Anterior cingulate cortex (tissue), 58 donors: ENCODE measurements at places on chromosomes 1 and 21.

- DNase-seq: no peak
These were observed 355.6 kb downstream of the PTBP2 start for GRCh38 chr1:97077221-97077620.

DNA sequence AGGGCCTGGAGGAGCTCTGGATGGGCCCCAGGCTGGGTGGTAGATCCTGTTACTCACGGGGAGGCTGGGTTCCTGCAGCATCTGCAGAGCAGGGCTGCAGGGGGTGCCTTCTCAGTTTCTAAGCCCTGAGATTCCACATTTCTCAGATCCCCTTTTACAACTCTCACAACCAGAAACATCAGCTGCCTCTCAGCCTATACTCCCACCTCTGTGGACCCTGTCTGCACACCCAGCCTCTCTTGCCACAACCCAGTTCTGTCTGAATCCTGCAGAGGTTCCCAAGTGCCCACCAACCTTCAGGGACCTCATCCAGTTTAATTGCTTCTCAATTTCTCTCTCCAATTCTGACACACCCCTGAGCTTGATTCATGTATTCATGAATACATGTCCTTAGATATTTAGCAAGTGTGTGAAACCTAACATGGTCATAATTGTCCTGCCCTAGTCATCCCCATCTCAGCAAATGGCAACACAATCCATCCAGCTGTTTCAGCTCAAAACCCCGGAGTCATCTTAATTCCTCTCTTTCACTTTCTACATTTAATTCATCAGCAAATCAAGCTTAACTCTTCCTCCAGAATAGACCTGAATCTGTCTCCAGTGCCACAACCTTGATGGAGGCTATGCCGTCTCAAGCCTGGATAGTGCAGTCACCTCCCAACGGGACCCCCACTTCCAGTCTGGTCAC lies 57.0 kb upstream of the NEK2 start:
- no peak for DNase-seq

DNA sequence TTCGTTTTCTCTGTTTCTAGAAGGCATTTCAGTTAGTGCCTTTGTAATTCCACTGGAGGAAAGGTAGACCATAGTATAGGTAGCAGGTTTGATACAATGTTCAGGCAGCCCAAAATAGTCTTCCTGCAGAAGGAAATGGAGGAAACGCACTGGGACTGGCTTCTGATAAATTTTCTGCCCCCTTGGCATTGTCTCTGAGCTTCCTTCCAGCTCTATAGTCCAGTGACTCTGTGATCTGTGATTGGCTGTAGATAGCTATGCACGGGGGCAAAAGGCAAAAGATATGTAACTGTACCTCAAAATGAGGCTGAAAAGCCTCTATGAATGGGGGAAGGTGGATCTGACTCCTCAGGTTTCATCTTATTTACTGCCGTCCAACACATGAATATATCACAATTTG lies 5.8 kb upstream of the MAGOH start:
- DNase-seq: no peak

- DNase-seq: no peak
These were observed 20.6 kb downstream of the XKR8 start for GRCh38 chr1:27980216-27980845.

DNA sequence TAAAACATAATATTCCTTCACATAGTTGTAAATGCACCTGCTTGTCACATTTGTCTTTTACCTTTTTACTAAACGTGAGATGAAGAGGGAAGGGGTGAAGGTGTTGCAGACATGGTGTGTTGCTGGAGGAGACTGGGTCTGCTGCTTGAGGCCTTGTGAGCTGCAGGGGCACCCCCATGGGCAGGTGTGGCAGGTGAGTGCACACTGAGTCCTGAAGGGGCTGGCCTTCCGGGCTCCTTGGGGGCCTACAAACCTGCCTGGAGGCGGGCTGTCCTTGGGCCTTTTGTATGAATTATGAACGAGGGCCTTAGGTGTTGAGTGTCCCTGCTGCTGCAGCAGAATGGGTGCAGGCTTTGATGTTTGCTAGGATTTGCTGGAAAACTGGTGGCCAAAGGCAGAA lies 3.8 kb downstream of the PCNT start:
- no peak for DNase-seq

GRCh38 chr1:116066868-116067565 lies 44.2 kb upstream of the MAB21L3 start:
- no peak for DNase-seq

GRCh38 chr1:61362351-61362750 lies 280.0 kb downstream of the NFIA start:
- no peak for DNase-seq

GRCh38 chr1:73034271-73034670 lies 751.9 kb upstream of the NEGR1 start:
- DNase-seq: no peak

DNA sequence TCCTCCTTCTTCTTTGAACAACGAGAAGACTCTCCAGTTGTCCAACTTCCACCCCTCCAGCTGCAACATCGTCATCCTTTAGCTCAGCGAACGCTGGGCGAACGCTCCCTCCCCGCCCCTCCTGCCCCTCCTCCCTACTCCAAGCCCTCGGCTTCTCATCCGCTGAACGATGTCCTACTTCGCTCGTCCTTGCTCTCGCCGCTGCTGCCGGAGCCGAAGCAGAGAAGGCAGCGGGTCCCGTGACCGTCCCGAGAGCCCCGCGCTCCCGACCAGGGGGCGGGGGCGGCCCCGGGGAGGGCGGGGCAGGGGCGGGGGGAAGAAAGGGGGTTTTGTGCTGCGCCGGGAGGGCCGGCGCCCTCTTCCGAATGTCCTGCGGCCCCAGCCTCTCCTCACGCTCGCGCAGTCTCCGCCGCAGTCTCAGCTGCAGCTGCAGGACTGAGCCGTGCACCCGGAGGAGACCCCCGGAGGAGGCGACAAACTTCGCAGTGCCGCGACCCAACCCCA lies at the start of gene BCAN:
BCAN (plus strand) TSS at position 357 of the 504 bp plus-strand sequence. CDS start 3,938 bp downstream, outside the sequence.
- DNase-seq: peak; percentile 78

GRCh38 chr1:81556968-81557367 lies 243.8 kb upstream of the ADGRL2 start:
- DNase-seq: no peak

GRCh38 chr1:99849413-99849743 lies 783 bp upstream of the AGL start:
- no peak for DNase-seq

GRCh38 chr1:177190308-177190970 lies 19.7 kb downstream of the BRINP2 start:
- peak; percentile 66 for DNase-seq

GRCh38 chr1:86445919-86446318 lies 21.9 kb downstream of the CLCA2 start:
- no peak for DNase-seq

GRCh38 chr1:169571450-169571849 lies 14.8 kb downstream of the F5 start:
- DNase-seq: no peak

- DNase-seq: no peak
These were observed 7.1 kb downstream of the NRDC start for GRCh38 chr1:51871351-51871975.

DNA sequence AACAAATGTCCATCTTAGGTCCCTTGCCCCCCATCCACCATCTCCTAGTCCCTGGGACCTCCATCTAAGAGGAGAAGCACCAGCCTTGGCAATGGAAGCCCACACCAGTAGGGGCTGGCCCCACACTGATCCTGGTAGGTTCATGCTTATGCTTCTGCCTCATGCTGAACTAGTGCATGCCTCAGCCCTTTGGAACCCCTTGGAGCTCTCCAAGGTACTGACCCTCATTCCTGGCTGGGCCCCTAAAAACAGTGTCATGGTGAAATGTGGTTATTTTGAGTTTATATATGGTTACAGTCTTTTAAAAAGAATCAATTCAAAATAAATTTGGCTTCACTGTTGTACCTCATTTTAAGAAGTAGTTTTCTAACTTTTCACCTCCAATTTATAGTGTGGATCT lies 108.3 kb downstream of the HIVEP3 start:
- no peak for DNase-seq

- no peak for DNase-seq
These were observed 23.9 kb downstream of the MEF2D start for GRCh38 chr1:156476501-156477298.

- DNase-seq: no peak
These were observed 50.3 kb upstream of the TMEM51 start for GRCh38 chr1:15103211-15103610.

DNA sequence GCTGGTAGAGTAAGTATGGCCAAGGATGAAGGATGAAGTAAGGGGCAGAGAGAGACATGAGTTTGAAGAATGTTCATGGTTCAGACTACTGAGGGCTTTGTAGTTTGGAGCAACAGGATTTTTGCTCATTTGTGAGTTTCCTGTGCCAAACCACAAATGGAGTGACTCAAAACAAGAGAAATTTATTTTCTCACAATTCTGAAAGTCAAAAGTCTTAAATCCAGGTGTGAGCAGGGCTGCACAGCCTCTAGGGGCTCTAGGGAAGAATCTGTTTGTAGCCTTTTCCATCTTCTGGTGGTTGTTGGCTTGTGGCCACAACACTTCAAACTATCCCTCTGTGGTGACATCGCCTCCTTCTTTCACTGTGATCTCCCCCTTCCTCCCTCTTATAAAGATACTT lies 58.9 kb downstream of the RHOU start:
- no peak for DNase-seq

GRCh38 chr1:26833432-26834405 lies 7.2 kb downstream of the ZDHHC18 start:
- no peak for DNase-seq

- DNase-seq: no peak
These were observed 1.4 kb downstream of the PFKFB2 start for GRCh38 chr1:207054491-207054890.

GRCh38 chr1:28437924-28438699 lies 67.7 kb upstream of the RCC1 start:
- no peak for DNase-seq

DNA sequence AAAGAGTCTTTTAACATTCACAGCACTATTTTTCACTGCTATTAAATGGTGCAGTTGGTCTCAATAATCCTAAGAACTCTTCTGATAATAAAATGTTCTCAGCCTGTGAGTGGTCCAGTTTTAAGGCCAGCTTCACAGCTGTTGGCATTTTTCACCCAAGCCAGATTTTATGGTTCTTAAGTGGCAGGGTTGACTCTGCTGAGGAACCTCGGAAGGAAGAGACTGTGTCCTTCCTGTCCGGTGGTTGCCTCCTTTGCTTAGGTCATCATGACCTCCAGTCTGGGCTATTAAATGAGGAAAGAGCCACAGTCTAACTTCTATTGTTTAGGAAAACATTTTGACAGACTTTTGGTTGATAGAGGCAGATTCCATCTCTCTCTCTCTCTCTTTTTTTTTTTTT lies 112.5 kb upstream of the SERBP1 start:
- DNase-seq: no peak

DNA sequence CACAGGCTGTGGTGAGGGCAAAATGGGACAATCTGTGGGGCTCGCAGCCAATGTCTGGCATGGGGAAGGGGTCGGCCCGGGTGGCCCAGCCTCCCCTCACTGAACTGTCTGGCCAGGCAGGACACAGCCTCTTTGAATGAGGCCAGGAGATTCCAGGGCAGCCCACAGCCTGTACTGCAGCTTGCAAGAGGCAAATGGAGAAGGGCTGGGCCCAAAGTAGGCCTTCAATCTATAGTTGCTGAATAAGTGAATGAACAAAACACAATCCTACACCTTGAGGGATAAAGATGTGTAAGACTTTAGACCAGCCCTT lies 23.2 kb downstream of the SLC27A3 start:
- no peak for DNase-seq

- no peak for DNase-seq
These were observed 2.8 kb upstream of the ZC3H12A start for GRCh38 chr1:37471345-37472231.

DNA sequence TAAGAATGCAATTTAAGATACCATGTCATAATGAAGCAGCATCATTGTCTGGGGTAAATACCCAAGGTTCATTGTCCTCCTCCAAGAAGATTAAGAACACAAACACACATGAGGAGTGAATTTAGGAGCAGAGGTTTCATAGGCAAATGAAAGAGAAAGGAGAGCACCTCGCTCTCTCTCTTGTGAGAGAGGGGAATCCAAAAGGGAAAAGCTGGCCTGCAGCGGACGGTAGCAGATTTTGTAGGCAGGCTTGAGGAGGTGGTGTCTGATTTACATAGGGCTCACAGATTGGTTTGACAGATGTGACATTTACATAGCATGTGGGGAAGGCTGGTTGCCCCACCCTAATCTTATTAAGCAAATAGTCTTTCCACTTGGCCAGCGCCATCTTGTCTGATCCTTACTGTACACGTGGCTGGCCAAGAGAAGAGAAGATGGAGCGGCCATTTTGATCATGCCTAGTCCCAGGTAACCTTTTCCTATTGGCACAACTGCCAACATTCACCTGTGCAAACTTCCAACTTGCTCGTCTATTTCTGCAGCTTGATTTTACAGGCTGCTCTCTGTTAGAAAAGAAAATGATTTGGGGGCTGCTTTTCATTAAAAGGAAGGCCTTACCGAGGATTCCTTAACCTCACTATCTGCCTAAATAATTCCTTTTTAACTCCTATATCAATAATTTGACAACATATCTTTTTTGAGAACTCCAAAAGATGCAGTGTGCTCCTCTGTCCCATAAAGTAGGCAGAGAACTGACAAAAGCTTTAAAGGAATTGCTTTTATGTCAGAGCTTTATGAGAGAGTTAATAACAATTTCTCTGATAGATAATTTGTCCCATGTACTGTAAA lies 16.0 kb upstream of the LRRC7 start:
- no peak for DNase-seq

DNA sequence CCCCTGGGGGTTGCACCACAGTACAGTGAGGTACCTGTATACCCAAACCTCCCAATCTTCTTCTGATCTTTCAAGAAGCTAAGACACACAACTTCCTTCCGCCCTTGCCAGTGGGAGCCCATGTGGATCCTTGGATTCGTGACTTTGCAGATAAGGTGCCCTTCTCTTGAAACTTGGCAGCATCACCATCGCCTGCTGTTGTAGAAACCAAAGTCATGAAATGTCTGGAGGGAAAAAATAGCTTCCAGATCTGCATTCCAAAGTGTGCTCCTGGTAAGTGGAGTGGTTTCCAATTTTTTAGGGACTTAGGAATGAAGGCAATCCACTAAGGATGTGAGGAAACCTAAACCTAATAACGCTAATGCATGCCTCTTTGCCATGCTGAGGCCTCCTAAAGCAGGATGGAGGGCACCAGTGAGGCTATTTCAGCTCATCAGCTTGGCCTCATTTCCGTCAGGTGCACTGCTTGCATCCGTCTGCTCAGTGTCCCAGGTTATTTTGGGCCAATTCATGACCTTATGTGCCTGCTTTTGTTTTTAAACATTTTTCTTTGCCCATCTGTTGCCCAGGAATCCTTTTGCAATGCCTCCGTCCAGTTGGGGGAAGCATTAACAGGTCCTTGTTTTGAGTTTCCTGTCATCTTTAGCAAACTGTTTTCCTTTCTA lies 8.2 kb upstream of the EFHD2 start:
- no peak for DNase-seq

DNA sequence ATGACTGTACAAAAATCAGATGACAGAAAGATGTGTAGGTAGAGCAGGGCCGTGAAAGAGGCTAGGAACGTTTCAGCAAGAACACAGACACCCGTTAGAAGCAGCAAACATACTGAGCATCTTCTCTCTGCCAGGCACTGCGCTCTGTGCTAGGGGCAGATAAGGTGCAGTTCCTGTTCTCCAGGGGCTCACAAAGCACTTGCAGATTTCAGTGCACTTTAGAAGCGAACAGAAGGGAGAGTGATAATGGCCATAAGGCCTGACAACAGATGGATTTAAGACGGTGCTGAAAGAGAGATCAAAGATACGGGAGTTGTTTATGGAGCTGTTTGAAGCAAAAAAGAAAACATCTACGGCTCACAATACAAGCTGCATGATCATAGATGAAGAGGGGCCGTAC lies 200.3 kb upstream of the FOXD3 start:
- no peak for DNase-seq
